ENCODE measurements at places on chromosomes 7 and 10.

GRCh38 chr10:14524691-14525324, 194.1 kb upstream of the FRMD4A start:
- no peak for DNase-seq

GRCh38 chr7:120404042-120404441, 131.1 kb downstream of the KCND2 start:
- DNase-seq, result no peak

- DNase-seq, result no peak
Observed at GRCh38 chr7:34135924-34136323, 230.6 kb downstream of the BMPER start.

GRCh38 chr10:91344117-91344856, 65.9 kb upstream of the HECTD2 start:
- DNase-seq, result no peak

GRCh38 chr7:88259656-88260380, 40.0 kb upstream of the SRI start:
- no peak for DNase-seq

DNA sequence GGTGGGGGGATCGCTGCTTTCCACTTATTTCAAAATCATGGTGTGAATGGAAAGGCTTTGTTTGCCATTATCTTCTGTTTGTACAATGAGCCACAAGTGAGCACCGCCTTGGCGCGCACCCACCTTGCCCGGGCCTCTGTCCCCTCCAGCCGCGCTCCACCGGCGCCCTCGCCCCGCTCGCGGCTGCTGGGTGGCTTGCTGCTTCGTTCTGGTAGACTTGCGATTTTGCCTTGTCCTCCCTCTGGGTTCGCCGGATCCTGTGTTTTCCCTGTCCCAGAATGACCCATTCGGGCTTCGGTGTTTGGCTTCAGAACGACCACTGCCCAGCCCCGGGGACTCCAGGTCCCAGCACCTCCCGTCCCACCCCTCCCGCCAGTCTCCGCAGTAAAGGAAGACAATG, 273.0 kb upstream of the BMPER start:
- no peak for DNase-seq

DNA sequence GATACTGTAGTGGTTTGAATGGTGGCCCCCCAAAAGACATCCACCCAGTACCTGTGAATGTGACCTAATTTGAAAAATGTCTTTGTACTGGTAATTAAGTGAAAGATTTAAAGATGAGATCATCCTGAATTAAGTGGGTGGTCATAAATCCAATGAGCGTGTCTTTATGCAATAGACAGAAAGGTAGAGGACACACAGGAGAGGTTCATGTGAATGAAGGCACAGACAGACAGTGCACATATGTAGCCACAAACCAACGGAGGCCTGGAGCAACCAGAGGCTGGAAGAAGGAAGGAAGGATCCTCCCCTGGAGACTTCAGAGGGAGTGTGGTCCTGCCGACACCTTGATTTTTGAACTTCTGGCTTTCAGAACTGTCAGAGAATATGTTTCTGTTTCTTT, 160.3 kb downstream of the CNTNAP2 start:
- DNase-seq, result no peak

DNA sequence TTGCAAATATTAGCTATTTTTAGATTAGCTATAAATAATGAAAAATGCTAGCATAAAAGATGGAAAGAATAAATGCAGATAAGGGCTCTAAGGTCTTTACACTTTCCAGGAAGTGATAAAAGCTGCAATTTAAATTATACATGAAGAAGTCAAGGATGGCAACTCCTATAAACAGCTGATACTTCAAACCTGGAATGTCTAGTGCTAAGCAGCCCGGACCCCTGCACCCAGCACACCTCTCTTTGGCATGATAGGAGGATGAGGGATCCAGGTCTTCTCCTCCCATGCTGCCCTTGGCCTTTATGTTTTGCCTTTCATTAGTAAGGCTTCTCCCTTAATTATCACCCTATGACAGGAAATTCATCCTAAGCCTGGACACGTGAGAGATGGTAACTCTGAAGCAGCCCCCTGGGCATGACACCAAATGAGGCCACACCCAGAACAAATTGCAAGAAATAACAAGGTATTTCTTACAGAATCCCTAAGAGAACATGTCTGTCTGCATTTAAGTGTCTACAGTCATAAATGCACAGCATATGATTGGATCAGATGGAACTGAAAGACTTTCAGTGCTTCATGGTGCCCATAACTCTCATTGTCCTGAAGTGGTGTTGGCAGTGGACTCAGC, 158.3 kb upstream of the PRSS1 start:
- DNase-seq, result no peak

DNA sequence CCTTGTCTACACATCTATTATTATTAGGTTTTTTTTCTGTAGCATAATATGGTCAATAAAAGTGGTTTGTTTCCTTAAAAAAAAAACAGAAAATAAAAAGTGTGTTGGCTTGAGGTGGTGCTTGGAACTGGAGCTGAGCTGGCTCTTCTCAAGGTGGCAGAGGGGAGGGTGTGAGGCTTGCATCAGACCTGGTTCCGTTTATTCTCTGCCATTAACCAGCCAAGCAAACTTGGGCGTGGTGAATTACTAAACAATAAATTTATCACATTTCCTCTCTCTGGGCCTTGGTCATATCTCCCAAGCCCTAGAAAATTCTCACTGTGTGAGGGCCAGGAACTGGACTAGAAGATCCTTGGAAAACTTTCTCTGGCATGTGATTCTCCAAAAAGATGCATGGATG, 427.5 kb upstream of the MKI67 start:
- no peak for DNase-seq

DNA sequence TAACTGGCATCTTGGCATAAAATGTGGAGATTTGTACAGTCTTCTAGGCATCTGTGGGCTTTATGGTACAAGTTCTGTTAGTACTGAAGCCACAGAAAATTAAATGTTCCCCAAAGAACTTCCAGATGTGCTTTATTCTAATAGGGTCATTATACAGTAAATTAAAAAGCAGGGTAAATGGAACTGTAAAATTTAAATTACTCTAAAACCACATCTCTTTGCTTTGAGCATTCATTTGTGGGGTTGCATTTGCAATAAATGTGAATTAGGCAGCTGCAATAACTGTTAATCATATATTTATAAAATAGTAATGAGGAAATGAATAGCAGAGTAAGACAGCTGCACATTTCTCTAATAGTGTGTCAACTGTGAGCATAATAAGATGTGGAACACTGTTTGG, 151.5 kb downstream of the BUB3 start:
- no peak for DNase-seq

DNA sequence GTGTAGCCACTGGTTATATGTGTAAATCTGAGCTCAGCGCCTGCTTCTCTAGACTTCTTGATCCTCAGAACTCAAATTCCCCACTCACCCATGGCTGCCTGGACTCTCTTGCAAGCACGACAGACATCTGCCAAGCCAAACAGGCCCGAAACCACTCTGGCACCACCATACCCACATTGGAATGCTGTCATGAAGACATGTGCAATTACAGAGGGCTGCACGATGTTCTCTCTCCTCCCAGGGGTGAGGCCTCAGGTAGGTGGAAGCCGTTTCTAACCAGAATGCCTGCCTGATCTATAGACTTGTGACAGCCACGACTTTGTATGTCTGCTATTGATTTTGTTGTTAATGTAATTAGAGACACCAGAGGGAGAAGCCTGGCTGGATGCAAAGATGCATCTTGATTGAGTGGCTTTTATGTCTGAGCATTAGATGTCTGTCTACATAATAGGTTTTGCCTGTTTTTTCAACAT, 4.0 kb downstream of the BAMBI start:
- DNase-seq, result no peak

- DNase-seq, result no peak
Observed at GRCh38 chr7:100894860-100895700, 608 bp downstream of the ACHE start.

- DNase-seq, result no peak
Observed at GRCh38 chr7:100435401-100436304, 644 bp downstream of the PPP1R35 start.

DNA sequence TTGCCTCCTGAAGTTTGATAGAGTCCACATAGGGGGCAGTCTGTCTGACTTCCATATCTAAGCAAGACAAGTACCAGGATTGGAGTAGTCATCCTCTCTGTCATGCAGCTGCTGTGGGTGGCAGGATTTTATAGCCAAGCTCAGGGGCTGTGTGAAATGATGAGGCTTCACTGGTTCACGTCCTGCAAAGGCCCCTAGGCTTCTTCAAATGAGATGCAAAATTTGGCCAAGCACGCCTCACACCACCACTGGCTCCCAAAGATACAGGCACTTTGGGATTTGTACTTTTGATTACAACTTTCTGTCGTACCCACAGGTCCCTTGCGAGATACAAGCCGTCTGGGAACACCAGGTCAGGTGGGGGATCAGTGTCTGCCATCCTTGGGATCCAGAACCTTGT, 67.1 kb downstream of the WDFY4 start:
- DNase-seq, result no peak

GRCh38 chr10:75924309-75924902, 493.0 kb downstream of the LRMDA start:
- no peak for DNase-seq

DNA sequence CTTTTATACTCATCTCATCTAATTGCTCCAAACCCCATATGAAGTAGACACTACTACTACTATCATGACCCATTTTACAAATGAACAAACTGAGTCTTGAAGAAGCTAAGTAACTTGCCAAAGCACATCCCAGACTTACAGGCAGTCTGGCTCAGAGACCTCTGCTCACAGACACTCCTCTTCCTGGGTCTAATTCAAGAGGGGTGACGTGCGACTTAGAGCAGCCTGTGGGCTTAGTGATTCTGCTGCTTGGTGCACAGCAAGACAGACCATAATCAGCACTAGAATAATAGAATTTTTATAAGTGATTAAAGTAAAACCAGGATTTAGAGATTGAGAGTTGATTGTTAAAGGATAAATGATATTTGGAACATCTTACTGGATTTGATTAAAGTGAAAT, 750.8 kb downstream of the AUTS2 start:
- DNase-seq, result no peak

DNA sequence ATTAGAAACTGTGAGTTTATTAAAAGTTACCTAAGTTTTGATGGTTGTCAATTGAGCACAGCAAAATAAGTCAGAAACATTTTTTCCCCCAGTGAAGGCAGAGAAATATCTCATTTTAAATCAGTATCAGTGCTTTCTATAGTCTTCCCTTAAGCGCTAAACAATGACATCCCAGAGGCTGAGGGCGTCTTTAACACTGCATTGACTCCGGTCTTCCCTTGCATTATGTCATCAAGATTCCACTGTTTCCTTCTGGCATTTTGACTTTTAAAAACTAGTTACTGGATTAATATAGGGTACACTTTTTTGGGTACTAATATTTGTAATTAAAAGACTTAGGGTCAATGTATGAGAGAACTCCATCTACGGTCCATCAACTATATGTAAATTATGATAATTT, 3.9 kb downstream of the GLUD1 start:
- DNase-seq, result no peak

GRCh38 chr10:34188221-34188620, 626.9 kb downstream of the PARD3 start:
- no peak for DNase-seq

DNA sequence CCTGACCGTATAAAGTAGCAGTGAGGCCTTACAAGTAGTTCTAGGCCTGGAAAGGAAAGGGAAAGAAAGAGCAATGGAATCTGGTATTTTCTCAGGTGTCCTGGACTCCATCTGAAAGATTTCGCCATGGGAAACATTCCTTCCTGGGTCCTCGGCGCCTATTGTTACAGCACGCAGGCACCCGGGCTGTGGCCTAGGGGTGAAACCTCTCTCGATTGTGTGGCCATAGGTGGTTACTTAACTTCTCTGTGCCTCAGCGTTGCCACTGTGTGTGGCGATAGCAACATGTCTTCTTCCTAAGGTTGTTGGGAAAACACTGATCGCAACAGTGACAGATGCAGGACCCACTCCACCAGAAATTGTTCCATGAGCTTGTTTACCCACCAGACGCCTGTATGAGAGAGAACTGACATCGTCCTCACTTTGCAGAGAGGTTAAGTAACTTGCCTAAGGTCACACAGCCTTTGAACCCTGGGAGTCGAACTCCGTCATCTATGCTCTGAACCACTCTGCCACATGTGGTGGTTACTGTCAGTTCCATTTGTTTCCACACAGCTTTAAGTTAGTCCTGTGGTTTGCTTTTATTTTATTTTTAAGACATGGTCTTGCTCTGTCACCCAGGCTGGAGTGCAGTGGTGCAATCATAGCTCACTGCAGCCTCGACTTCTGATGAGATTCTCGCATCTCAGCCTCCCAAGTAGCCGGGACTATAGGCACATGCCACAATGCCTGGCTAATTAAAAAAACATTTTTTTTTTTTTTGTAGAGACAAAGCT, 73.4 kb downstream of the LHPP start:
- DNase-seq, result no peak

- DNase-seq, result no peak
Observed at GRCh38 chr7:21718391-21718790, 175.6 kb downstream of the DNAH11 start.

DNA sequence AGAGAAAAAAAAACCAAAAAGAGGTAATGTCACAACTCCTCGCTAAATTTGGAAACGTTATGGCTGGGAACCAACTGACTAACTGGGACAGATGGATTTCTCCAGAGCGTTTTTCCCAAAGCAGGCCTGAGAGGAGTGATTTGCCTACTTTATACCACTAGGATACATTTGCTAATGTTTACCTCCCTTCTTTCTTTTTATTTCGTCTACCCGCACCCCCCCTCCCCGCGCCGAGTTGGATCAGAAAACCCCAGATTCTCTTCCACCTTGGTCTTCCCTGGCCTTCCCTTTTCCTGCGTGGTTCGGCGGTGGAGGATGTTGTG, 7.2 kb downstream of the CPA2 start:
- peak; percentile 75 for DNase-seq

- DNase-seq, result no peak
Observed at GRCh38 chr7:90681336-90682022, 85.4 kb downstream of the CDK14 start.

- DNase-seq, result no peak
Observed at GRCh38 chr10:2744547-2745200, 322.7 kb upstream of the PFKP start.

DNA sequence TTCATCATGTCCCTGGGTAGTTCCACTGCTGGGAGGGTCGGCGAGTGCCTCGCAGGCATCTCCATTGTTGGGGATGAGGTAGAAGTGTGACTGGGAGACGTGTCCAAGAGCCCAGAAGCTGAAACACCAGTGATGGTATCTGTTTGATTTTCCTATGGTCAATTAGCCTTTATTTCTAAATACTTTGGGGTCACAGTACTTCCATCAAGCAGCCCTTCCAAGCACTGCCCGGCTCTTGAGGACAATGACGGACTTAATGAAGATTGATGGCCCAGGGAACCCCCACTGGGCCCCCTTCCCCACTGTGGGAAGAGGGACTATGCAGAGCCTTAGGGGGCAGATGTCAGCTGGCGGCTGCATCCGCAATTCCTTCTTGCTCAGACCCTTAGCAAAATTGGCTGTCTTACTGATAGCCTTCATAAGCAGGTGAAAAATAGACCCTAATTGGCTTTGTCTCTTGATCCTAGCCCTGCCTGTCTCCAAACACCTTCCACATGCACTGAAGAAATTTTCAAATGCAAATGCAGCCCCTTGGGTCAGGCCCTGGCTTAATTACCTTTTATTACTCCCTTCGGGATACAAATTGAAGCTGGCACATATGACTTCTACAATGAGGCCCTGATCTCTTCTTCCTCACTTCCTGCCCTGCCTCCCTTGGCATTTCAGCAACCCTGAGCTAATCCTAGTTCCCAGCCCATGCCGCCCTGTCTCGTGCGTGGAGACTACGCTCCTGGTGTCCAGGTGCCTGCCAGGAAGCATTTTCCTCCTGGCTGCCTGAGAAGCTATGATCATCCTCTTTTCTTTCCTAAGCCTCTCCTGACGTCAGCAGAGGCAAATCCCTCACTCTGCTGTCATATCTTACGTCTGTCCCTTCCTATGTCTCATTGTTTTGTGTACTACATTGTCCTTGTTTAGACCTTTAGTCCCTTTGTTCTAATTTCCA, 124.5 kb upstream of the GDF10 start:
- DNase-seq, result no peak

Measured in fibroblast of skin of left quadriceps (primary cell).